Activated naive CD4-positive, alpha-beta T cell (primary cell): ENCODE measurements at places on chromosomes 4 and X.

DNA sequence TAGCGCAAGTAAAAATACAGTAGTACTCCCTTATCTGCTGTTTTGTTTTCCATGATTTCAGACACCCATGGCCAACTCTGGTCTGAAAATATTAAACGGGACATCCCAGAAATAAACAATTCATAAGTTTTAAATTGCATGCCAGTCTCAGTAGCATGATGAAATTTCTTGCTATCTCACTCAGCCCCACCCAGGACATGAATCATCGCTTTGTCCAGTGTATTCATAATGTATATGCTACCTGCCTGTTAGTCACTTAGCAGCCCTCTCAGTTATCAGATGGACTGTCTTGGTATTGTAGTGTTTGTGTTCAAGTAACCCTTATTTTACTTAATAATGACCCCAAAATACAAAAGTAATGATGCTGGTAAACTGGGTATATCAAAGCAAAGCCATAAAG, 158.2 kb upstream of the DDIT4L start:
- DNase-seq, result no peak

GRCh38 chr4:90002441-90003062, 107.9 kb downstream of the MMRN1 start:
- no peak for DNase-seq

DNA sequence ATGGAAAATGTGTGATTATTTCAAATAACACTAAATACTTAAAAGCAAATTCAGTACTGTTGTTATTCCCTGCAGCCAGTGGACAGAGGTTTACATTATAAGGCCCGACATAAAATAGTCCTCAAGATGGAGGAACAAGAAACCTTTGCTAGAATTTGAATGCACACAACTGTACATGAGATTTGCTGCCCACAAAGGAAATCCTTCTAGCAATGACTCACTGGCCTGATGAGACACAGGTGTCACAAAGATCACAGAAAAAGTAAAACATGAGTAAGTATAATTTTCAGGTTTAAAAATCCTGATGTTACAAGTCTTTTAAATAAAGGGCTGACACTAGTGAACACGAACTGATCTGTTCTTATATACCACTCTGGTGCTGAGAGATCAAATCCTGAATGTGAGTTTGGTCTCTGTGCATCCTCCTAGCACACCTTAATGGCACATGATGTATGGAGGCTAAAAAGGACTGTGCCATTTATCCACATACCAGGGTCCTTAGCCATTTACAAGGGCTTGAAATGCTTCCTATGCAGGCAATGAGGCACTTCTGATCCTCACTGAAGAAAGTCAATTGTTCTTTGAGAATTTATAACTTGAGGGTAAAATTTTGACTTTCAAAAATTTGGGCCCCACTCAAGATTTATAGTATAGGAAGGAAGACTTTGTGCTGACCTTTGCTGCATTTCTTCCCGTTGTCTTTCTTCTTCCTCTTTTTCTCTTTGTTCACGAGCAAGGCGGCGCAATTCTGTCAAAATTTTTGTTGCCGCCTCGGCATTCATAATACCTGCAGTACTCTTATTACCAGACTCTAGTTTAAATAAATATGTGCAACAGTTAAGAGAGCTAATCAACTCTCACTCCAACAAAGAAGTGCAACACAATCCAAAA, 23.0 kb downstream of the MAP7D3 start:
- DNase-seq, result no peak

DNA sequence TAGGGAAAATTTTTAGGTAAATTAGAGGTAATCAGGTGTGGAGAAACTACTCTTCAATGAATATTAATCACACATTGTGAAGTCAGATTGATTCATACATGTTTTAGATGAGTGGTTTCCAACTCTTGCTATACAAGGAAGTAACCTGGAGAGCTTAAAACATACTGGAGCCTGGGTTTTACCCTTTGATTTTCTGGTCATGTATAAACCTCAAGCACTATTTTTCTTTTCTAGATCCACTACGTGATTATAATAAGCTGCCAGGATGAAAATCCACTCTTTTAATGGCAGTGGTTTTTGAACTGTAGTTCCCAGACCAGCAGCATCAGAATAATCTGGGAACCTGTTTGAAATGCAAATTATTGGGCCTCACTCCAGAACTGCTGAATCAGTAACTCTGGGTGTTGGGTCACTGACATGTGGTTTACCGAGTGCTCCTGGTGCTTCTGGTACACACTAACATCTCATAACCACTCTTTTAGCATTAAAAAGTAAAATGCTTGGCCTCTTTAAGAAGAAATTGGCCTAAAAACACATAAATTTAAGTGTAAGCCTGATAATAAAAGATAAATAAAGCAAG, 63.4 kb downstream of the DCAF12L1 start:
- DNase-seq, result no peak

DNA sequence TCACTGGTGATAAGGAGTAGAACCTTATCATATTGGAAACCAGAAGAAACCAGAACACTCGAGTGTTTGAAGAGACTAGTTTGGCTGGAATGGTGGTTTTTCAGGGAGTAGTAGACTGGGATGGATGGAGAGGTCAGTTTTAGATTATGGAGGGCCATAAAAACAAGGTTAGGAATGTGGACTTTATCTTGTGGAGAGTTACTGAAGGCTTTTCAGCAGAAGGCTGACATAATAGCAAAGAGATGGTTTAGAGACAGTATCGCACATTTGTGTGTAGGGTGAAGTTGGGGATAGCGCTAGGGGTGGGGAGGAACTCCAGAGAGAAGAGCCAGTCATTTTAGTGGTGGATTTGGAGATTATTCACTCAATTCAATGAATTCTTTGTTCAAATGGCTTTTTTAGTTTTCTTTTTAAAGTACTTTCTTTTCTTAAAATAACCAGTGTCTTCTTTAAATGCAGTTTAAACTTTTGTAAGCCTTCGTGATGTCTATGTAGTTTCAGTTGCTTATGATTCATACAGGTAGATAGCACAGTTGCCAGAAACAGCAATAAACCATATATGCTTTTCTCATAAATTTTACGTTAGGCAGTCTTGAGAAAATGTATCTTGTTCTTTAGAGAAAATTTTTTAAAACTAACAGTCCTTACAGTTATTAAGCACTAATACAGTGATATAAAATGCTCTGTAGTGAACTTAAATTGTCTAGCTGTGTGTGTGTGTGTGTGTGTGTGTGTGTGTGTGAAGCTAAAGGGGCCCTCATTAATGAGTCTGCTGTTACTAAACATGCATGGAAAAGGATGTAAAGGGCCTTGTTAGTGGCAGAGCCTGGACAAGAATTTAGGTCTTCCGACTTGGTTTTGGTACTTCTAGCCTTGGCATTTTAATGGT, 3.8 kb downstream of the ARHGAP10 start:
- no peak for DNase-seq

- DNase-seq, result no peak
Measured at GRCh38 chrX:69128588-69128987, 36.7 kb downstream of the PJA1 start.

DNA sequence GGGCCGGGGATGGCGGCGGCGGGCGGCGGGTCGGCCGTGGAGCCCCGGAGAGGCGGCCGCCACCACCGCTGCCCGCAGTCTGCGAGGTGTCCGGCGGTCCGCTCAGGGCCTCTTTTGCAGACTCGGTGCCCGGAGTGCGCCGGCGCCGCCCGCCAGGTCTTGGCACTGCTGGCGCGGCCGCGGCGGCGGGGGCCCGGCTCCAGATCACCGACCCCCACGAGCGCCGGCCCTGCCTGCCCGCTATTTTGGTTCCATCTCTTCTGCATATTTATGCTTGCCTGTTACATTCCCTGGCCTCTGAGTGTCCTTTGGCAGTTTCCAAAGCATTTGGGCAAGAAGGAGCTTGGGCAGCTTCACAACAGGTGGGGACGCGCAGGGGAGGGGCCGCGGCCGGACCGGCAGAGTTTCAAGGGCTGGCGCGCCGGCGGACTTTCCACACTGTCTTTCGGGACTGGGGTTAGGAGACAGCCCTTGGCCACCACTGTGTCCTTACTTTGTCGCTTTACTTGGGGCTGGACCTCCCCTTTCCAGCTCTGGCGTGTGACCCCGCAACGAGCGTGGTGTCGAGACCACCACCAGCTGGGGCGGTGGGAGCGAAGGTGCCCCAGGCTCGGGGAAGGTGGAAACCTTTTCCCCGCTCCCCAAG, 668 bp upstream of the TAPT1 start:
- peak; percentile 30 for DNase-seq

GRCh38 chrX:1336948-1337779, 579 bp downstream of the IL3RA start:
- no peak for DNase-seq

GRCh38 chrX:104707572-104707971, 141.6 kb downstream of the IL1RAPL2 start:
- no peak for DNase-seq

DNA sequence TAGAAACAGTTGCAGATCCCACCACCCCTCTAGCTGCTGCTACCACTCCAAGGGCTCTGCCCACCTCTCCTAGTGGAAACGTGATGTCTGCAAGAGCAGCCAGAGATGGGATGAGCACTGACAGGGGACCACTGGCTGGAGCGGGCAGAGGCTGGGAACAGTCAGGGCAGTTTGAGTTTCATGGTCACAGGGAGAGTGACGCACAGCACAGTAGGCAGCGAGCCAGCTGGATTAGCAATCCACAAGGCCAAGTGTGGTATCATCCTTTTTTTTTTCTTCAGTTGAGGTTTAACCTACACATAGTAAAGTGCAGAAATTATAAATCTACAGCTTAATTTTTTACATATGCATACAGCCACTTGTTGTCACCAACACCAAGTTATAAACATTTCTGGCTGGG, 6.4 kb upstream of the SCML2 start:
- no peak for DNase-seq

DNA sequence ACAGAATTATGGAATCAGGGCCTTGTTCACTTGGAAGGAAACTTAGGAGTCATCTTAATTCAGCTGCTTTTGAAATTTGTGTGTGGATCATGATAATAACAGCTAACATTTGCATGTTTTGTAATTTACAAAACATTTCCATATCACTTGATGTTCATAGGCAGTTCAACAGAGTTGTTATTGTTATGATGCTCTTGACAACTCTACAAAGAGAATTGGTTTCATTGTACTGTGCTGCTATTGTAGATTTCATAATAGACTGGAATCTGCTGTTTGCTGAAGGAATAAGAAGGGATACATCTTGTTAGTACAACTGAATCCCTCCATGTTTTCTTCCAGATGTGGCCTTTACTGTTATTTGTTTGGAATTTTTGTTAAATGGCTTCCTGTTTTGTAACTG, 83.5 kb downstream of the CNKSR2 start:
- no peak for DNase-seq

GRCh38 chrX:9515973-9516538, 51.2 kb downstream of the TBL1X start:
- DNase-seq, result no peak

GRCh38 chrX:151966236-151966635, 8.2 kb downstream of the GABRE start:
- no peak for DNase-seq

GRCh38 chr4:3286335-3287175, 6.3 kb upstream of the RGS12 start:
- no peak for DNase-seq

GRCh38 chrX:65598559-65599147, 64.1 kb upstream of the LAS1L start:
- DNase-seq, result no peak

- no peak for DNase-seq
Measured at GRCh38 chr4:184313058-184313581, 95.4 kb upstream of the ENPP6 start.
